Natural killer cell treated with Interleukin-12 subunit alpha and Interleukin-12 subunit beta and Interleukin-15 and Interleukin-18, amount 100 ng/mL, for 72 hours (primary cell): ENCODE measurements at places on chromosomes 5 and 9. TPM values are rescaled to one million over a fixed set of nuclear protein-coding genes. Genes with fewer than 3 reads are reported as not detected.

DNA sequence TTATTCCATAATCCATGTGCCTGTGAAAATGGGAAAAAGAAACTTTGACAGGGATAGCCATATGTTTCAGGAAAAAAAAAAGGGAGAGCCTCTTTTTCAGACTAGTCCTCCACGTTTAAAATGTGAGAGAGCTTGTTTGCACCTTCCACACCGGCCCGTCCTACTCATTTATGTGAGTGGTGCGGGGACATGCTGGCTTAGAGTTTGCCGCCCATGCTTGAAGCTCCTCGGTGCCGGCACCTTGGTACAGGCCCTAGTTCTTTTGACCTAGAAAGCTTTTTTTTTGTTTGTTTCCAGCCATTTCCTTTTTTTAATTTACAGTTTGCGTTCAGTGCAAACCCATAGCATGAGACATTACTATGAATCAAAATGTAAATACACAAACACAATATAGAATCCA is 27.8 kb downstream of the PSAT1 start:
- no peak overlapping the region for H3K27ac ChIP-seq
- H3K4me1 ChIP-seq: no peaks in the 10 kb centered on the region
- no peak overlapping the region for H3K4me3 ChIP-seq
- H3K36me3 ChIP-seq: peaks cover 19% of the 10 kb centered on the region
- H3K27me3 ChIP-seq: no peaks in the 10 kb centered on the region

DNA sequence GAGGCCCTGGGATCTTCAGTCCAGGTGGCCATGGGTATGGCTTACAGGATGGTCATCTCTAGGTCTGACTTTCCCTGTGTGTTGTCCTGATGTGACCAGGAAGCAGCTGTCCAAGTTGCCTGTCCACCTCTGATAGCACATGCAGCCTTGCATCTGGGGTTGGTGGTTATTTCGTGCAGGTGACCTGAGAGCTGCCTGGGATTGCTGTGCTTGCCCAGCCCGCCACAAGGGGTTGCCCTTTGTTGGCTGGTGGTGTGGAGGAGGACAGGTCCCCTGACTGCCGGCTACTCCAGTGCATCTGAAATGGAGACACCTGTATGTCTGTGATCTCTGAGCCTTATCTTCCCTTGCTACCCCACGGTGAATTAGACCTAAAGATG is 212.6 kb downstream of the ARHGAP26 start:
- no peak for DNase-seq
- H3K36me3 ChIP-seq: peaks cover 35% of the 10 kb centered on the region
- peak overlapping the region; percentile 94 for H3K27ac ChIP-seq
- H3K4me3 ChIP-seq: peak overlapping the region; percentile 89
- no peaks in the 10 kb centered on the region for H3K27me3 ChIP-seq

DNA sequence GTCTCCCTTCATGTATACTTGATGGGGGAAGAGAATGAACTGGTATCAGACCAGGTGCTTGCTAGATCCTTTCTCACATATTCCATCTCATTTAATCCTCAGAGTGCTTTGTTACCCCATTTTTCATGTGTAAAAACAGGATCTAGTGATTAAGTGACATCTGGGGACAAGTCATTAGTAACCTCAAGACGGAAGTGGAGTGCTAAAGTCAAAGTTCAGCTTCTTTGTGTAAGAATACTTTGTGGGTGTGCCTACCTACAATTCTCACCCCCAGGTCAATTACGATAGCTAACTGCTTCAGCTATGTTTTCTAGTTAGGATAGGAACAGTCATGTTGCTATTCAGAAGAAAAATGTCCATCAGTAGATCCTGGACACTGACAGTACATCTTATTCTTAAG is 3.1 kb upstream of the FAM120AOS start:
- peak overlapping the region; percentile 56 for H3K4me3 ChIP-seq
- H3K36me3 ChIP-seq: peaks cover 24% of the 10 kb centered on the region
- peaks cover 67% of the 10 kb centered on the region for H3K4me1 ChIP-seq
- peak overlapping the region; percentile 70 for H3K27ac ChIP-seq
- H3K27me3 ChIP-seq: no peaks in the 10 kb centered on the region
- DNase-seq: no peak

GRCh38 chr9:36866840-36867239 is 167.2 kb downstream of the PAX5 start:
- no peaks in the 10 kb centered on the region for H3K4me1 ChIP-seq
- no peak overlapping the region for H3K27ac ChIP-seq
- DNase-seq: no peak
- peaks cover 10% of the 10 kb centered on the region for H3K27me3 ChIP-seq
- H3K4me3 ChIP-seq: no peak overlapping the region

DNA sequence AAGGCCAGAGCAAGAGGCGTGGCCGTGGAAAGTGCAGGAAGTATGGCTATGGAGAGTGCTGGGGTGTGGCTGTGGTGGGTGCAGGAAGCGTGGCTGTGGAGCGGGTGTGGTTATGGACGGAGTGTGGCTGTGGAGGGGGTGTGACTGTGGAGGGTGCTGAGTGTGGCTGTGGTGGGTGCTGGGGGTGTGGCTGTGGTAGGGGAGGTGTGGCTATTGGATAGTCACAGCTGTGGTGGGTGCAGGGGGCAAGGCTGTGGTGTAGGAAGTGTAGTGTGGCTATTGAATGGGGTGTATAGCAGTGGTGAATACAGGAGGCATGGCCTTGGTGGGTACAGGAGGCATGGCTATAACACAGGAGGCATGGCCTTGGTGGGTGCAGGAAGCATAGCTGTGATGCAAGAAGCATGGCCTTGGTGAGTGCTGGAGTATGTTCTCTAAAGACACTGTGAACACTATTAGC is 40.8 kb upstream of the SPATA31C2 start:
- peaks cover 28% of the 10 kb centered on the region for H3K4me1 ChIP-seq
- peak overlapping the region; percentile 4 for H3K4me3 ChIP-seq
- peaks cover 7% of the 10 kb centered on the region for H3K27me3 ChIP-seq

- no peak for DNase-seq
- H3K27ac ChIP-seq: peak overlapping the region; percentile 78
- H3K4me1 ChIP-seq: peaks cover 10% of the 10 kb centered on the region
- peaks cover 4% of the 10 kb centered on the region for H3K27me3 ChIP-seq
- H3K36me3 ChIP-seq: no peaks in the 10 kb centered on the region
- peak overlapping the region; percentile 76 for H3K4me3 ChIP-seq
These were observed 15.6 kb upstream of the PTBP3 start for GRCh38 chr9:112349008-112349333.

Gene ALDH7A1
- total RNA-seq: 0.81 TPM
